Brain pericyte (primary cell): ENCODE measurements at places on chromosomes 11 and 22.

- DNase-seq, result no peak
These were observed 20.1 kb upstream of the NNMT start for GRCh38 chr11:114276077-114276476.

DNA sequence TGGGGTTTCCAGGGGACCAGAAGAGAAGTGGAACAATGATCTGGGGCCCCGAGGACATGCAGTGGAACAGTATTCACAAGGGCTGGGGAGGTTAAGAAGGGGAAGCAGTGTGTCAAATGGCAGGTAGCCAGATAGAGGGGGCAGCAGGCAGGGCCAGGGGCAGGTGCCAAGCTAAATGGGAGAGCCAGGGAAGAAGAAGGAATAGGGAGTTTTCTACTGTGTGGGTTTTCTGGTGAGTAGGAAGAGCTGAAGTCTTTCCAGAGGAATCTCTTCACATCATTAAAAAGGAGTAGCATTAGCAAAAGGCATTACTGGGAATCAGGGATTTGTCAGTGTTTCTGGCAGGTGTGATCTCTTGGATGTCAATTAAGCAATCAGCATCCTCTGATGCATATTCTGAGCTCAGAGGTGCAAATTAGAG, 55.8 kb downstream of the IRAG1 start:
- DNase-seq, result no peak

DNA sequence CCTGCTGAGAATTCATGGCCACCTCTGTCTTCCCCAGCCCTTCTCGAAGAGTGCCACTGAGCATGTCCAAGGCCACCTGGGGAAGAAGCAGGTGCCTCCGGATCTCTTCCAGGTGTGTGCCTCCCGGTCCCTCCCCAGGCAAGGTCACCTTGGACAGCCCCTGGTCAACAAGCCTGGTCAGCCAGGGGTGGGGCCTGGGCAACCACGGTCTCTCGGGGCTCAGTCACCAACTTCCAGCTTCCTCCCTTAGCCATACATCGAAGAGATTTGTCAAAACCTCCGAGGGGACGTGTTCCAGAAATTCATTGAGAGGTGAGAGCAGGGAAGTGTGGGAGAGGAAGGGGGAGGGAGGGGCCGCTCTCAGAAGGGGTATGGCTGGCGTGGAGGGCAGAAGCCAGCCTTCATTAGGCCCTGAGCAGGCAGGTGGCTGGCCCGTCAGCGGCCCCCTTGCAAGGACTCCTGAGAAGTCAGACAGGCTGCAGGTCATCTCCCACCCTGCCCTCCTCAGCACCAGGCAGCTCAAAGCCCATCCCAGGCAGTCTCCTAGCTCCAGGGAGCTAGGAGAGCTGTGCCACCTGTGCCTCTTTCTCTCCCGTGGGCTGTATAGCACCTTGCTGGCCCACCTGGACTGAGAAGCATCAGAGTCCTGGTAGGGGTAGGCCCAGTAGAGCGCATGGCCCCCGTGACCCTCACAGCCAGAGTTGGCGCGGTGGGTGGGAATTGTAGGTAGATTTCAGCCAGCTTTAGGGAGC, 9.3 kb upstream of the ANKRD13D start:
- DNase-seq, result no peak

DNA sequence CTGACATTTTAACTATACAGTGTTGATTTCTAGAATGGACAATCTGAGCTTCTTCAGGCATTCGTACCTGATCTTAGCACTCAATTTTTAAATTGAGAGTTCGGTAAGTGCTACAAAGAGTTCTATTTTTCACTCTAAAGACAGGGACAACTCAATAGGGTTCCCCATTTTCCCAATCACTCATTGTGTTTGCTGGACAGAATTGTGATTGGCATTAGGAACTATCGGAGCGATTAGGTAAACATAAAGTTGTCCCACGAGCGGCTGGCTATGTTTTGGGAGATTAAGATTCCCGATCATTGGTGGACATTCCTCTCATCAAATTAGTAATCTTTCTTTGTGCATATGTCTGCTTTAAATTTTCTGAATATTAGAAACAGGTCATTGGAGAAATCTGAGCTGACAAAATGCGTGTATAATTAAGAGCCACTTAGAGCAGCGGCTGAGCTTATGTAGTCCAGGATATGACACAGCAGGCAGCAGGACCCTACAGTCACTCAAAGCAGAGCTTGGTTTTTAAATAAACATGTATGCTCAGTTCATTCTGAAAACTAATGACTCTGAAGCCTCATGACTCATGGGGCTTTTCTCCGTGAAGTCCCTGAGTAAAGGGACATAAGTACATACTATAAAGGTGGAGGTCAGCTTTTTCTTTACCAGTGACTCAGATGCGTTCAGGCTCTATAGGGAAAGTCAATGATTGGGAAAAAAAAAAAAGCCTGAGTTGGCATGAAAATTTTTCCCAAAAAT, 109.4 kb downstream of the GRIA4 start:
- peak; percentile 8 for DNase-seq
